ENCODE measurements at places on chromosomes 4 and X.

GRCh38 chrX:83504721-83505479 is 3.2 kb upstream of the POU3F4 start:
- DNase-seq = no peak

- DNase-seq = no peak
Observed at GRCh38 chr4:186934841-186935443, 211.3 kb upstream of the FAT1 start.

- DNase-seq = peak; percentile 44
Observed at GRCh38 chr4:153643406-153644383, 40.4 kb upstream of the TLR2 start.

GRCh38 chr4:111802191-111802590 is 343.1 kb upstream of the FAM241A start:
- no peak for DNase-seq

DNA sequence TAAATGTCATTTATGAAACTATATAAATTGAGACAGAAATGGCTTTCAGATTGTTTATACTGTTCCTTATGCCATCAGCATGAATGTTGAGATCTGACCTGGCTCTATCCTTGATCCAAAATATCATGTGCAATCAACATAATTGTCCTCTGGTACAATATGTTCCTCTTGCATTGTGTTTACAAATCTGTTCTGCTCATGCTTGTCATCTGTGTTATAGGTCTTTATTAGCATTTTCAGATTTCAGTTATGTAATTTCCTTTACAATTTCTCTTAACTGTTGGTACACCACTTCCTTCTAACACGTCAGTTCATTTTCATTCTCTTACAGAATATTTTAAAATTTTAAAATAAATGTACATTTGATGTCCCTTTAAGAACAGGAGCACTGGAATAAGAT is 1.6 kb downstream of the HPGD start:
- DNase-seq = no peak

GRCh38 chr4:143399113-143399949 is 62.7 kb downstream of the GAB1 start:
- DNase-seq = no peak

DNA sequence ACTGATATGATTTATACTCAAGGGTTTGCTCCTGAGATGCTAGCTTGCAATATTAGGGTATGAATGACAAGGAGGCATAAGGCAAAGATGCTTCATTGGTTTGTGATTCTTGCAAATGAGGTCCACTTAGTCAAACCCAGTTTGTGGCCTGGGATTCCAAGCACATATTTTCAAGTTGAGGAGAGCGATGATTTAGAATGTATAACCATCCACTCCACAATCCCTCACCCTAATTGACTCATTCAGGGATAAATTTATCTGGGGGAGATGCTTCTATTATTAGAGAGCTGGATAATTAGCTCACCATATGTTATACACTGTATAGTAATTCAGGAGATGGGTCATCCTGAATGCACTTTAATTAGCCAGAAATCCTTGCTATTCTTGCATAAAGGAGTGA is 118.3 kb upstream of the PUDP start:
- no peak for DNase-seq

GRCh38 chr4:128068918-128069317 is 7.8 kb downstream of the LARP1B start:
- no peak for DNase-seq
